ENCODE measurements at places on chromosomes 1 and 21. TPM values are rescaled to one million over a fixed set of nuclear protein-coding genes. Genes with fewer than 3 reads are reported as not detected.

Gene SPATA1
- total RNA-seq = 3.5 TPM

Gene WNT3A
- not detected for total RNA-seq

Gene PARK7
- total RNA-seq = 125 TPM

Gene DPYD
- total RNA-seq = 65.0 TPM

Gene GPR3
- total RNA-seq = not detected

Gene VHLL
- total RNA-seq = not detected

Gene PLA2G2C
- total RNA-seq = not detected

Gene PLD5
- total RNA-seq = not detected

Gene ALX3
- not detected for total RNA-seq
